Caudate nucleus (tissue), 63 donors: ENCODE measurements at places on chromosomes 6 and 20.

DNA sequence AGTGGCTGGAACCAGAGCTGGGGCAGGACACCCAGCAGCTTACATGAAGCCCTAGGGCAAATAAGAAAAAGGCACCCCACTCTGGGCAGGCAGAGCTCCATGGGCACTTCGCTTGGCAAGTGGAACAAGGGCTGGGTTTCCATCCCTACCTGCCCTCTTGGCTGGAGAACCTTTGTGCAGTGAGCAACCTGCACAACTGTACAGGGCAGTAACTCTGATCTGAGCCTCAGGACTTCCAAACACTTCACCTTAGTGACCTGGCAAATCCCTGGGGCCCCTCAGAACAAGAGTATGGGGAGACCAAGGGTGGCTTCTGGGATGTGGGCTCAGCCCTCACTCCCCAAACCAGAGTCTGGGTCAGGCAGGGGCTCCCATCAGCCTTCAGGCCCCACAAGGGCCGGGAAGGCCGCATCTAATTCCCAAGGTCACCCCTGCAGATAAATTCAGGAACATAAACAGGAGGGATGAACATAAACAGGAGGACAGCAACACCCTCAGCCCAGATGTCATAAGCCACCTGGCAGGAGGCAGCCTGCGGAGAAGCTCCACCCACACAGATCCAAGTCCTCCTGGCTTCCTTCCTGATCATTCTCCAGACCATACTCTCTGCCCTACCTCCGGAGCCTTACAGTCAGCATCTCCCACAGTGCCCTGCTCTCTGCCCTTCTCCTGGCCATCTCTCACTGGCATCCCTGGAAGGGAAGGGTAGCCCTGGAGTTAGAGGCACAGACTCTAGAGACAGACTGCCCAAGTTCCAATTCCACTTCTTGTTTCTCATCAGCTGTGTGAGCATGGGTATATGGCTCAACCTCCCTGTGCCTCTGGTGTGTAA is 37.5 kb downstream of the HNF4A start:
- DNase-seq: no peak

DNA sequence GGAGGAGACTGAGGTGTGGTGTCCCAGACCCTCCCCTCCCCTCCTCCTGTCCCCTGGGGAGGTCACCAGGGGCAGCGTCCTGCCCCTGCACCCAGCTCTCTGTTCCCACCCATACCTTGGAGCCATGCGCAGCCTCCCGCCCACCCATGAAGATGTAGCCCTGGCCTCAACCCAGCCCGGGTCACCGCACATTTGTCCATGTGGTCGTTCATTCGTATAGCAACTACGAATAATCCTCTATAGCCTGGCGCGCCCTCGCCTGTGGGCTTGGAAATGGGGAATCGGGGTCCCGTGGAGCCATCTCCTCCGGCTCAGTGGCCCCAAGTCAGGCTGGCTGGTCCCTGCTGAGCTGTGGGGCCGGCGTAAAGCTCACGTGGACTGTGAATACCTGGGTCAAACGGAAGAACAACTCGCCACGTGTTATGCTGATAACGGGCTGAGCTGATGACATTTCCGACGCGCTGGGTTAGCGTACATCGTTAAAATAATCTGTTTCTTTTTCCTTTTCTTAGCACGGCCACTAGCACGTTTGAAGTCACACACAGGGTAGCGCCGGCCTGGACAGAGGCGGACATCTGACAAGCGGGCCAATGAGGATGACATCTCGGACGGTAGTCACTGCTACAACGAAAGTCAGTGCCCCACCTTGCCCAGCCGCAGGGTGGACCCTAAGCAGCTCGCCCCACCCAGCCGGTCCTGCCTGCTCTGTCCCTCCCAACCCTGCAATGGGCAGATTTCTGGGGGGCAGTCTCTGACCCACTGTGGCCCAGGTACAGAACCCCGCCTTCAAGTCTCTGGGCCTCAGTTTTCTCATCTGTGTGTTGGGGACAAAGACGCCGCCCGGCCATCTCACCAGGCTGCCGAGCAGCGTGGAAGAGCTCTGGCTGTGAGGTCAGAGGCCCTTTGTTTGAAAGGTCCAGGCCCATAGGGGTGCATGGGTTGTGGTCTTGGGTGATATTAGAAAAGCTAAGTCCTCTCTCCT is 19.8 kb upstream of the RBBP8NL start:
- no peak for DNase-seq

DNA sequence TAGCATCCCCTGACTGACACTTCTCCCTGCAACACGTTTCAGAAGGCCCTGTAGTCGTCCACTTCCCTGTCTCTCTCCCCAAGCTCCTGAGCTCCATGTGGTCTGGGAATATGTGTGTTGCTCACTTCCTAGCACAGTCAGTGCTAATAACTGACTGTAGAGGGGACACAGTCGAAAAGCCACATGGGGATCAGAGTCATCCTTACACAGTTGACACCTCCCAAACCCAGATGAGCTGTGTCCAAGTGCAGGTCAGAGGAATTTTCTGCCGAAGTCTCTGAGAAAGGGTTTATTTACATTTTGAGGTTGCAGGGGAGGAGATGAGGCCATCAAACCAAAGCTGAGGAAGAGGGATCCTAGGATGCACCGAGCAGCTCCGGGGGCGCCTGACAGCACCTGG is 3.5 kb upstream of the ADAM33 start:
- DNase-seq: no peak

GRCh38 chr6:15956205-15957106 is 172.4 kb upstream of the MYLIP start:
- DNase-seq: no peak

GRCh38 chr6:156691018-156691417 is 86.2 kb upstream of the ARID1B start:
- no peak for DNase-seq

DNA sequence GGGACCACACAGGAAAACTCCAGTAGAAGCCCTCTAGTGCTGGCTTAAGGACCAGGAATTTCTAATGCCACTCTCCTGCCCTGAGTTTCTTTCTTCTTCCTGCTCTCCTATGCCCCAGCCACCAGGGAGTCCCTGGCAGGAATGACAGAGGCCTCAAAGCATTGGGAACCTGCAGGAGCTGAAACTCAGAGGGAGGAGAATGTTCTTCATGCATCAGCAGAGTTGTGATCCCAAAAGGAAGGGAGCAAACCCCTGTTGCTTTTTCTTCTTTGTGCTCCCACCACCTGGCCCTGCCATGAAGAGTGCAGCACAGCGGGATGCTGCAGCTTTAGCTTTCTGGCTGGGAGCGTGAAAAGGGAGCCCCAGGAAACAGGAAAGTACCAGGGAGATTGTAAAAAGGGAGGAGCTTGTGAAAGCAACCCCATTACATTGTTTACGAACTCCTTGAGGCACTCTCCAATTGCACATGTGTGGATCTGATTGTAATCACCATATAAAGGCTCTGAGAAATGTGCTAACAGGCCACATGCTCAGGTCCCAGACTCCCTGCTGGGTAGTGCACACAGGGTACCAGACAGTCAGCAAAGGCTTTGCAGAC is 34.7 kb upstream of the FKBP1A start:
- DNase-seq: no peak

DNA sequence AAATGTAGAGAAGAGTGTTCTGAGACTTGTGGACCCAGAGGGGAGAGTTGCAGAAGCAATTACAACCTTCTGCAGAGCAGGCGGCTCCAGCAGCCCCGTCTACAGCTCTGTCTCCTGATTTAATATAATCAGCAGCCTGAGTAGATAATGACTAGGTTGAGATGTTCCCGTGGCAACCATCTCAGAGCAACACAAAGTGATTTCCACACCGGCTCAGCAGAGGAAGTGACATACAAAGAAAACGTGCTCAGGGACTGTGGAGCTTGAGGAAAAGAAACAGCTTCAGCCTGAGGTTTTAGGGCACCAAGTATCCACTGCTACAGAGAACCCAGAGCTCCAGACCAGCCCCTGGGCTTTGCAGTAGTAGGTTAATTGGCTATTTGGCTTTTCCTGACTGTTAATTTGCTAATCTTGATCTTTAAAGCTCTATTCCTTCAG is 136.4 kb downstream of the MTFR2 start:
- peak; percentile 21 for DNase-seq

GRCh38 chr6:83808005-83808404 is 45.2 kb upstream of the RIPPLY2 start:
- DNase-seq: no peak

DNA sequence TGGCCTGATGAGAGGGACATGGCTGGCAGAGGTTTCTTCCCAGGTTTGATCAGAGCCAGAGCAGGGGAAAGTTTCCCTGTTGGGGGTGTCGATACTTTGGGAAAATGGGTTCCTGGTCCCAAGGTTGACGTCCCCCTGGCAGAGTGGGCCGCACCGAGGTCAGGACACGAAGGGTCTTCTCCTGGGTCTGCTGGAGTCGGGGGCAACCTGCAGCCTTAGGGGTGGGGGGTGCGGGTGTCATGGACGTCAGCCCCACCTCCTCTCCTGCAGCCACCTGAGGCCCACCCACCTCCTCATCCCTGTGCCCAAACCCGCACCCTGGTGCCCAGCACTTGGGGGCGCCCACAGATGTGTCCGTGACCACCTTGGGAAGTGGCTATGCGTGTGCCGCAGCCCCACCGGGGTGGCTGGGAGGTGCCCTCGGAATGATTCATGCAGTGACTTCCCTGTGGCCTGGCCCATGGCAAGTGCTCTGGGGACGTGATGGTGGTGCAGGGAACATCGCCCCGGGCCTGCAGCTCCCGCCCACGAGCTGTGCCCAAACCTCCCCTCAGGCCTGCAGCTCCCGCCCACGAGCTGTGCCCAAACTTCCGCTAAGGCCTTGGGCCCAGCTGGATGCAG is 64.9 kb downstream of the YTHDF1 start:
- DNase-seq: no peak

GRCh38 chr20:44646023-44646640 is 5.4 kb downstream of the ADA start:
- no peak for DNase-seq

DNA sequence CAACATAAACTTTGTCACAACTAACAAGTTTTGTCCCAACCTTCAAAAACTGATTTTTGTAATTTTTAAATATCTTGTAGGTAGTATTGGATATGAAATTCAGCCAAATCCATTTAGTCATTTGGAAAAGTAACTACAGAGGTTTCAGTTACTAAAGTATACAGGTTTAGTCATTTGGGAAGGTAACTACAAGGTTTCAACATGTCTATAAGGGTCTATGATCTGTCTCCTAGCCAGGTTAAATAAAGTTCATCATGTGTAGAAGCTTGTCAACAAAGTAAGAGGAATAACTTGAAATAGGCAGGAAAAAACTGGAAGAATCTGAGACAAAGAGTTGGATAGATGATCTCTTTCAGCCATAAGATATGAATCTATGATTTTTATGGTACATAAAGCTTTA is 229.8 kb downstream of the COL12A1 start:
- DNase-seq: no peak

DNA sequence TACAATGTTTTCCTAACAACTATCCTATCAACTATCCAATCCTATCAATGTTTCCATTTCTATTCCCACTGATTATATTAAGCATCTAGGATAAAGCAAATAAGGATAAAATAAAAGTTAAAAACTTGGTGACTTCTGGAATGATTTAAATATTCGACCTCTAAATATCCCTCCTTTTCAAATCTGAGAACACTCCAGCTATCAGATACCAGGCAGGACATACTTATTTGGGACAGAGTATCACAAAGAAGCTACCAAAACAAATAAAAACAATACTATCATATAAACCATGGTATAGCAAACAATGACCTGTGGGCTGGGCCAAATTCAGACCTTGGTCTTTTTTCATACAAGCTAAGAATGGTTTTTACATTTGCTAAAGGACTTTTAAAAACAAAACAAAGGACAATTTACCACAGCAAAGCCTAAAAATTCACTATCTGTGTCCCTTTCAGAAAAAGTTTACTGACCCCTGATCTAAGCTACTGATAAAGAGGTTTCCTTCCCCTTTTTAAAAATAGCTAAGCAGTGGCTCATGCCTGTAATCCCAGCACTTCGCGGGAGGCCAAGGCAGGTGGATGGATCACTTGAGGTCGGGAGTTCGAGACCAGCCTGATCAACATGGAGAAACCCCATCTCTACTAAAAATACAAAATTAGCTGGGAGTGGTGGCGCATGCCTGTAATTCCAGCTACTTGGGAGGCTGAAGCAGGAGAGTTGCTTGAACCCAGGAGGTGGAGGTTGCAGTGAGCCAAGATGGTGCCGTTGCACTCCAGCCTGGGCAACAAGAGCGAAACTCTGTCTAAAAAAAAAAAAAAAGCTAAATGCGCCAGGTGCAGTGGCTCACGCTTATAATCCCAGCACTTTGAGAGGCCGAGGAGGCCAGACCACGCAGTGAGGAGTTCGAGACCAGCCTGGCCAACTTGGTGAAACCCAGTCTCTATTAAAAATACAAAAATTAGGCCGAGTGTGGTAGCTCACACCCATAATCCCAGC is 6.0 kb downstream of the NUP153 start:
- no peak for DNase-seq

- no peak for DNase-seq
Observed at GRCh38 chr6:42105156-42105648, 37.2 kb downstream of the C6orf132 start.

DNA sequence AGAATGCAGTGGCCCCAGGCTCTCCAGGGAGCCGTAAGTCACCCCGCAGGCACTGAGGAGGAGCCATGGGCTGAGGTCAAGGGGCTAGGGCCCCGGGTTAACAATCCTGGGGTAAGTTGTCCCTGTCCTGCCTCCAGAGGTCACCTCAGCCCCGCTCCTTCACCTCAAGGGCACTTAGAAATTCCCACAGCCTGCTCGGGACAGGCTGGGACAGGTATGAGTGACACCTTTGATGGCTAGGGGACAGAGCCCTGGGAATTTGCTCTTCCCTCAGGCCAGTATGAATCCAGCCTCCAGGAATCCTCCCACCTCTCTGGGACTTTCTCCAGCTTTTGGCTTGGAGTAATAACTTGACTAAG is 3.5 kb upstream of the GRM4 start:
- DNase-seq: no peak

- DNase-seq: no peak
Observed at GRCh38 chr6:152298055-152298647, 339.0 kb downstream of the SYNE1 start.
